Type B pancreatic cell (in vitro differentiated cells): ENCODE measurements at places on chromosomes 6 and 20. TPM values are rescaled to one million over a fixed set of nuclear protein-coding genes. Genes with fewer than 3 reads are reported as not detected.

DNA sequence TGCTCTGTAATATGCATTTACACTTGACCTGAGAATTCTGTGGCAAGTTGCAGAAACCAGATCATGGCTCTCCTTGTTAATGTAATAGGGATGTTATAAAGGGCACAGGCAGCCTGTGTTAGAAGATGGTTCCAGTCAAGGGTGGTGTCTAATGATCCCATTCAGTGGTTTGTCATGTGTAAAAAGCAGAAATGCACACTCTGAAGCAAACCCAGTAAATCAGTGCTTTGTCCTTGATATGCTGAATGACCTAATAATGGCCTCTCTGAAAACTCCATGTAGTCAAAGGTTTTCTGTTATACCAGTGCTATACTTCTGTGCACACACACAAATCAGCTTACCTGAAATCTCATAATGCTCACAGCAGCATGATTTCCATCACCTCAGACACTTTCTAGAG, 66.2 kb downstream of the SOBP start:
- no peak overlapping the region for H3K27ac ChIP-seq
- H3K36me3 ChIP-seq, result no peaks in the 10 kb centered on the region
- H3K27me3 ChIP-seq, result peaks cover 3% of the 10 kb centered on the region
- no peak for DNase-seq
- H3K4me1 ChIP-seq, result peaks cover 15% of the 10 kb centered on the region

- DNase-seq, result no peak
- no peak overlapping the region for H3K27ac ChIP-seq
- H3K4me1 ChIP-seq, result peaks cover 16% of the 10 kb centered on the region
- H3K4me3 ChIP-seq, result no peak overlapping the region
- peaks cover 3% of the 10 kb centered on the region for H3K36me3 ChIP-seq
Measured at GRCh38 chr6:129489215-129489765, 220.7 kb downstream of the ARHGAP18 start.

Gene SIRPD
- not detected in 2 replicates for total RNA-seq

Gene ARMC2
- 6.7 and 15.5 TPM in 2 replicates for total RNA-seq

Gene LAMA2
- total RNA-seq, result 0.76 and 54.0 TPM in 2 replicates

Gene IL20RA
- 0.90 and 1.7 TPM in 2 replicates for total RNA-seq

Gene LGSN
- total RNA-seq, result 0.10 TPM in 1 of 2 replicates, not detected in the other
